ENCODE measurements at places on chromosomes 3 and 15.

GRCh38 chr15:80403712-80404056 is 498 bp upstream of the ARNT2 start:
- no peaks in the 10 kb centered on the region for H3K4me1 ChIP-seq
- no peak overlapping the region for H3K27ac ChIP-seq
- H3K27me3 ChIP-seq, result peaks cover 33% of the 10 kb centered on the region
- no peak overlapping the region for H3K4me3 ChIP-seq
- no peaks in the 10 kb centered on the region for H3K36me3 ChIP-seq

DNA sequence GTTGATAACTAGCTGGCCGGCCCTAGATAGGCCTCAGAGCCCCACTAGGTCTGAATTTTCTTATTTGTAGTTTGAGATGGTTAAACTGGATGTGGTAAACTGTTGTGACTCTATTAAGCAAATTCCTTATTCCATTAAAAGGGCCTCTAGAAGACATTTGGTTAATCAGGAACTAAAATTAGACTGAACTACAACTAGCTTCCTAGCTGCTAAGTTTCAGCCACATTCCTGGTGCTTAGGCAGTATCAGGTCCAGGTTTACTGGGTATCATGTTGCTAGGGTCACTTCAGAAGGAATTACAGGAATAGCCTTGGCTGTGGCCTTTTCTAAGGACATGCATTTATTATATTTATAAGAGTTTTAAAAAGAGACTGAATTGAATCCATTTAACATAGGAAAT is 136.3 kb downstream of the PLD1 start:
- no peak overlapping the region for H3K27ac ChIP-seq
- no peaks in the 10 kb centered on the region for H3K27me3 ChIP-seq
- H3K4me1 ChIP-seq, result no peaks in the 10 kb centered on the region
- no peak for DNase-seq
- no peak overlapping the region for H3K4me3 ChIP-seq
- H3K36me3 ChIP-seq, result no peaks in the 10 kb centered on the region

- no peak overlapping the region for H3K4me3 ChIP-seq
- no peaks in the 10 kb centered on the region for H3K27me3 ChIP-seq
- no peak overlapping the region for H3K27ac ChIP-seq
- H3K36me3 ChIP-seq, result peaks cover 12% of the 10 kb centered on the region
- DNase-seq, result no peak
- no peaks in the 10 kb centered on the region for H3K4me1 ChIP-seq
Measured at GRCh38 chr3:4770561-4770960, 208.7 kb upstream of the BHLHE40 start.

DNA sequence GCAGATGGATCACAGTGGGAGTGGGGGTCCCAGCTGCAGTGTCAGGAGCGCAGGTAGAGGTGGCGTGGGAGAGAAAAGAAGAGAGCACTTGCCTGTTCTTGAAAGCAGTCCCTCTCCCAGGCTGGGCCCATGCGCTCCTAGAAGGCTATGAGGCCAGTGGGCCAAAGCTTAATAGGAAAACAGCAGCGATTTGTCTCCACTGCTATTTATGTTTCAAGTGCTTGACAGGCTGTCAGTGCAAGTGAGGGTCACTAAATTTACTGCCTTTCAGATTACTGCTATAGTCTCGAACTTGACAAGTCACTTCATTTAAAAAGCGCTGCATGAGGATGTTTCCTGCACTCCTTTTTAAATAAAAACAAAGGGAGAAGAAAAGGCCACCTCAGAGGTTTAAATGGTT is 239.5 kb downstream of the GAP43 start:
- H3K4me1 ChIP-seq, result no peaks in the 10 kb centered on the region
- no peaks in the 10 kb centered on the region for H3K36me3 ChIP-seq
- H3K4me3 ChIP-seq, result no peak overlapping the region
- no peak for DNase-seq
- peaks cover 4% of the 10 kb centered on the region for H3K27me3 ChIP-seq

GRCh38 chr3:162285259-162285658 is 788.7 kb downstream of the OTOL1 start:
- no peak for DNase-seq
- H3K27ac ChIP-seq, result no peak overlapping the region
- H3K4me3 ChIP-seq, result no peak overlapping the region

GRCh38 chr3:53166781-53167291 is 5.8 kb downstream of the PRKCD start:
- H3K27me3 ChIP-seq, result no peaks in the 10 kb centered on the region
- H3K4me3 ChIP-seq, result no peak overlapping the region
- no peaks in the 10 kb centered on the region for H3K36me3 ChIP-seq

DNA sequence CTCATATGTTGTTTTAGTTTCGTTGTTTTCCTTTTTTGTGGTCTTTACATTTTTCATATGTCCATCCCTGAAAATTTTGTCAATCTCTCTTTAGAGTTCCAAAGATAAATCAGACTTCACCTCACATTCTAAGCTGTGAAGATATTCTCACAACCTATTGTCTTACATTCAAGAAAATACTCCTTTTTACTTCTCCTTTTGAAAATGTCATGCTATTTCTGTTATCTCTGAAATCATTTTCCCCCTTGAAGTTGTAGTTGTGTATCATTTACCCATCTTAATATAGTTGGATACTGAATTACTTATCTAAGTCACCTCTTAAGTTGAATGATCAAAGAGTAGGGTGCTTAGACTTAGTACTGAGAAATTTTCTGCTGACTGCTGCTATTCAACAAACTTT is 74.3 kb downstream of the DCUN1D1 start:
- DNase-seq, result no peak
- H3K27me3 ChIP-seq, result no peaks in the 10 kb centered on the region
- H3K4me1 ChIP-seq, result peaks cover 2% of the 10 kb centered on the region
- peaks cover 14% of the 10 kb centered on the region for H3K36me3 ChIP-seq
- no peak overlapping the region for H3K27ac ChIP-seq
- no peak overlapping the region for H3K4me3 ChIP-seq

- no peak for DNase-seq
- H3K36me3 ChIP-seq, result no peaks in the 10 kb centered on the region
- H3K4me1 ChIP-seq, result no peaks in the 10 kb centered on the region
- H3K4me3 ChIP-seq, result no peak overlapping the region
- H3K27me3 ChIP-seq, result no peaks in the 10 kb centered on the region
Measured at GRCh38 chr15:68463996-68464395, 32.0 kb upstream of the ITGA11 start.

DNA sequence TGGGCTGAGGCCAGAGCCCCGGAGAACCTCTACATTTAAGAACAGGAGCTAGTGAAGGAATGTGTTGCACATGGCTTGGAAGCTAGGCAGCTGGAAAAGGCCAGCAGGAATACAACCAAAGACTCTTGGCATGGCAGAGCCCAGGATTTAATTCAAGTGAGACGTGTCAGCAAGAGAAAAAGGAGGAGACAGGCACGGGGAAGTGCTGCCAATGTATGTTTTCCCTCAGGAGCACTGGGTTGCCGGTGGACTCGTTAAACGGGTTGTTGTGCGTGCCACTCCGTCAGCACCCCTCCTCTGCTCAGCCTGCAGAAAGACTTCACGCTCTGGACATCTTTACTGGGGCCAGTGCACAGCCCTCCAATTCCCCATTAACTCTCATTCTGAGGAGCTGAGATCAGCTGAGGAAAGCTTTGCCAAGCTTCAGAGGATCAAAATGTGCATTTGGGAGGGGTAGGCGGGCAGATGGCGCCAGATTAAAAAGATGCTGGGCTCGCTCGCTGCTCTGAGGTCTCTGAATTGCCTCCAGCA is 103.7 kb downstream of the PDZRN3 start:
- H3K36me3 ChIP-seq, result no peaks in the 10 kb centered on the region
- H3K4me3 ChIP-seq, result no peak overlapping the region
- DNase-seq, result no peak
- H3K27me3 ChIP-seq, result no peaks in the 10 kb centered on the region
- no peaks in the 10 kb centered on the region for H3K4me1 ChIP-seq
